ENCODE measurements at places on chromosomes 2 and 18. TPM values are rescaled to one million over a fixed set of nuclear protein-coding genes. Genes with fewer than 3 reads are reported as not detected.

- DNase-seq = no peak
These were observed 1.8 kb upstream of the SP9 start for GRCh38 chr2:174333017-174333371.

- no peak for DNase-seq
These were observed 398.0 kb downstream of the CDH2 start for GRCh38 chr18:27778925-27779324.

Gene EFEMP1
- 4,716 TPM for total RNA-seq

- no peak for DNase-seq
These were observed 583.0 kb upstream of the KLHL29 start for GRCh38 chr2:22801970-22802369.

GRCh38 chr2:235636546-235636945, 142.7 kb downstream of the AGAP1 start:
- DNase-seq = no peak

DNA sequence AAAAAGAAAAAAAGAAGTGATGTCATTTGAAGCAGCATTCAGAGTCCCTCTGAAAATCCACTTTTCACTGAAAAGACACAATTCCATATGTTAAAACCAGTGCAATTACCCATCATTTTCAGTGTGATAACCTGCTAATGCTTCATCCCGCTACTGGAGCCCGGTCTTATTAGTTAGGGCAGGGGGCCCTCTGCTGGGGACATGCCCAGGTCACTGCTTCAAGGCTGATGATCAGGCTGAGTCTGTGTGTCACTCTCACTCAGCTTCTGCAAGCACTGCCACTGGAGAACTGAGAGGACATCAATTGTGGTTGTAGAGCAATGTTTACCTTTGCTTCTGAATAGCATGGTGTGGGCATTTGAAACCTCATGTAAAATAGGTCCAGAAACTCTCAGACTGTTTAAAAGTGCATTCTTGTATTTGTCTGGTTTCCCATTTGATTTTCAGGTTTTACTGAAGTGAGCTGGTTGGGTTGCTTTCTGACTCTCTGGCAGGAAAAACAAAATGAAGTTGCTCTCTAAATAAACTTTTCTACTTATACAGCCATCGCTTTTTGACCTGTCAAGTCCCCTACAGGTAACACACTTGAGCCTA, 49.2 kb upstream of the NXPH2 start:
- DNase-seq = peak; percentile 40

Gene B4GALT6
- total RNA-seq = 4.4 TPM

- DNase-seq = no peak
These were observed 341.0 kb downstream of the EIPR1 start for GRCh38 chr2:3036432-3037125.

Gene UGT1A5
- not detected for total RNA-seq

DNA sequence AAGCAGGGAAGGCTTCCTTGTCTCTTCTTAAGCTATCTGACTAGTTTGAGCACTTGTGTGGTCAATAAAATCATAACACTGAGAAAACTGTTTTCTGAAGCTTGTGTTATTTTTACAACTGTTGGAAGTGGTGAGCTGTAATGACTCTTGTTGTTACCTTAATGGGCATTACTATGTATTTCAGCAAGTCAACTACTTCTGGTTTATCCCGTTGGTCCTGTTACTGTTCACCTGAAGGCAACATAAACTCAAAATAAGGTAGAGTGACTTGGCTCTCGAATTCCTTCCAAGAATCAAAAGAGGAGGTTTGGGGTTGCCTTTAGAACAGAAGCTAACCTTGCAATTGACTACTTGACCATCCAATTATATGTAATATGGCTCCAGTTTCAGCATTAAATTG, 23.2 kb upstream of the FIGN start:
- DNase-seq = no peak

Gene KHK
- total RNA-seq = 3.4 TPM

Gene DDX18
- 42.9 TPM for total RNA-seq

Gene SRD5A2
- total RNA-seq = not detected

- DNase-seq = peak; percentile 79
These were observed 971.0 kb upstream of the CDH2 start for GRCh38 chr18:29147944-29148343.

GRCh38 chr2:71129114-71129901, 721 bp downstream of the MCEE start:
- DNase-seq = peak; percentile 9

Gene CIDEA
- total RNA-seq = not detected

Gene NMS
- not detected for total RNA-seq

Gene SEPTIN10
- 63.9 TPM for total RNA-seq
